Hepatic stellate cell (primary cell): ENCODE measurements at places on chromosomes 4 and X.

DNA sequence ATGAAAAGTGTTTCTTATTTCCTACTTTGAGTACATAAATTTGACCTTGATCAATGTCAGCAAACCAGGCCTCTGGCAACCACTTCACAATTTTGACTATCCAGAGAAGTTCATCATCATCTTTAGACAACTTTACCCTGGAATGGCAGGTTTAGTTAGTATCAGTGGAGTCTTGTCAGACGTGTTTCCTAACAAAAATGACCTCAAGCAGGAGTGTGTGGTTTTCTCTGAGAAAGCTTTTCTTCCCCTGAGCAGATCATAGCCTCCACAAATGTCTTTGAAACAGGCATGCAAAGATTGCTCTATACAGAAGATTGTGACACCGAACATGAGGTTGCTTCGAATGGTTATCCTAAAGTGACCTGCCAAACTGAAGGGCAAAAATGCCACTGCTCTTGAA is 642.3 kb downstream of the RPA4 start:
- DNase-seq: no peak

DNA sequence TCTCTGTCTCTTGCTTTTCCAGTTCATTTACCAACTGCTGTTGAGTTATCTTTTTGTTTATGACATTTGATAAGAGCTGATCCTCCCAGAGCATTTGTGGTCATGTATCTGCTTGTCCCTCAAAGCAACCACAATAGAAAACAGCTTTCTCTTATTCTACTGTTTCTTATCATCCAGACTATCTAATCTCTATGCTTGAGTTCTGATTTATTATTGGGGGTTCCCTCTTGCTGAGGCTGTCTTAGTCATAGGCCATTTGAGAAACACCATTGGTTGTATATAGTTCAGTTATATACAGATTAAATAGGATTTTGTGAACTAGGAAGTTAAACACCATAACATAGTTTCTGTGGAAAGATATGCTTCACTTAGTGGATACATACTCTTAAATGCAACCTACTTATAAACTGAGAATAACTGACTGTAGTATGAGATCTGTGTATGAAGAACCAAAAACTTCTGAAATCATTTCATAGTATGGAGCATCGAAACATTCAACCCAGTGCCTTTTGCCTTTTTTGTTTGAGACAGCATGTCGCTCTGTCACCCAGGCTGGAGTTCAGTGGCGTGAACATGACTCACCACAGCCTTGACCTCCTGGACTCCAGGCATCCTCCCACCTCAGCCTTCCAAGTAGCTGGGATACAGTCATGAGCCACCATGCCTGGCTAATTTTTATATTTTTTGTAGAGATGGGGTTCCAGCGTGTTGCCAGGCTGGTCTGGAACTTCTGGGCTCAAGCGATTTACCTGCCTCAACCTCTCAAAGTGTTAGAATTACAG is 75.8 kb downstream of the STIM2 start:
- no peak for DNase-seq

GRCh38 chr4:151226004-151226932 is 50.7 kb upstream of the PRSS48 start:
- peak; percentile 66 for DNase-seq

DNA sequence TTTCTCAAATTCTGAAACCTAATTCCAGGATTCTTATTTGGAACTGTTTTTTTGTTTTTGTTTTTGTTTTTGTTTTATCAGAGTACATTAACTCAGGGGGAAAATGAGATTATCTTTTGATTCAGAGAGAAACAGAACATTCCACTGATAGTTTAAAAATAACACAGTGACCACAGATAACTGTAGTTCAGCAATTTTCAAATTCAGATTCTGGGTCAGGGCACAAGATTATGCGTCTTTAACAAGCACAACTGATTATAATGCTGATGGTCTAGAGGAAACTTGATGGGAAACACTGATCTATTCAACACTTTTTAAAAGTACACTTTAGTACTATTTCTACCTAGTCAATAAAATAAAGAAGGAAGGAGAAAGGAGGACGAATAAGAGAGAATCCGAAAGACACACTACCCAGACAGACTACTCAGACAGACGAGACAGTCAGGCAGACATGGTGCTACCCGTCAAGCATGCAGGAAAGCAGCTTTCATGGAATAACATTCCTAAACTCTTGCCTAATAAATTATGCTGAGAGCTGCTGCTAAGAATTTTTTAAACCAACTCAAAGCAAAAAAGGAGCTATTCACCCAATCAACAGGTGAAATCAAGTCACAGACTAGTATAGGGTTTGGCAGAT is 59.0 kb downstream of the APBB2 start:
- DNase-seq: peak; percentile 68

DNA sequence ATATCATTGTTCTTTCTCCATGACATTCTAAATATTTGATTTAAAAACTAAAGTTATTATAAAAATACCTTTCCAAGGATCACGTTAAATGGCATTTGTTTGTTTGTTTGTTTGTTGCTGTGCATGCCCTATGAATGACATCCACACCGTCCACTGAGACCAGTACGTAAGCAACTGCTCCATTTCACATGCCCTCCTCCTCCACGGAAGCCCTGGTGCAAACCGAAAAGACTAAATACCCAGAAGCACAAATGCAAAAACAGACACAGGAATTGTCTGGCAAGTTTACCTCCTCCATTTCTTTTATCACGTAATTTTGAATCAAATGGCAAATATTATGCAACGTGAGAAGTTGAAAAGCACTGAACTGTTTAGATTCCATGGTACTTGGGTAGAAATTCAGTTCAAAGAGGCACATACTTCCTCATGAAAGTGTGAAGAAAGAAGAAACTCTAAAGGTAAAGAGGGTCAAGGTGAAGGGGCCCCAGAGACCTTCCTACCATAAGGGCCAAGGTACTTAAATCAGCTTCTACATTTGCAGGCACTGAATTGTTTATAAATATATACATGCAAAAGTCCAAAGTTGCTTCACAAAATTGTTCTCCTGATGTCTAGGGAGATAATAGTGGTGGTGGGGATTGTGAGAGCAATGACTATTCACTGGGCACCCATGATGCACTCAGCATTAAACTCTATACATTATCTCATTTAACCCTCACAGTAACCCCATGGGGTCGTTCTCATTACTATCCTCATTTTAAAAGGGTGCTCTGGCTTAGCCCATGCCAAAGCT is 23.4 kb downstream of the IRF2 start:
- DNase-seq: no peak

DNA sequence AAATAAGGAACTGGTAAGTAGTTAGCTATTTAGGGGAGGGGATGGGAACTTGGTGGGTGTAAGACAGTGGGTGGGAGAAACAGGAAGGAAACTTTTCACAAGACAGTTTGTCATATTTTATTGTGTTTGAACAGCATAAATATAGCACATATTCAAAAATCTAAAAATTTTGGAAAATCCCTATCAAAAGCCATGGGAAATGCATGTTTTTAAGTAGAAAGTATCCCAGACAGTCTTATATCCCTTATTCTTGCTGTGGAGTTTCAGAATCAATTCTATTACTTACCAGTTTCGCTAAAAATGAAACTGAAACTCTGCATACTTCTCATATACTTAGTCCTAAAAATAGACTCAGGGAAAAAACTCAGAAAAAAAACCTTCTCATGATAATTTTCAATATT is 22.3 kb upstream of the RASGEF1B start:
- DNase-seq: no peak

GRCh38 chr4:113637363-113637762 is 124.2 kb downstream of the CAMK2D start:
- DNase-seq: no peak

- no peak for DNase-seq
Observed at GRCh38 chr4:121875652-121876051, 5.4 kb upstream of the BBS7 start.

- DNase-seq: peak; percentile 15
Observed at GRCh38 chrX:134764202-134764785, 106.0 kb upstream of the PLAC1 start.

GRCh38 chr4:165656829-165657490 is 216.1 kb upstream of the TLL1 start:
- DNase-seq: no peak

- DNase-seq: peak; percentile 44
Observed at GRCh38 chrX:69503782-69504625, at the start of gene NALF2. NALF2 (plus strand) TSS chrX:69504326; CDS start chrX:69505283, 957 bp downstream.

DNA sequence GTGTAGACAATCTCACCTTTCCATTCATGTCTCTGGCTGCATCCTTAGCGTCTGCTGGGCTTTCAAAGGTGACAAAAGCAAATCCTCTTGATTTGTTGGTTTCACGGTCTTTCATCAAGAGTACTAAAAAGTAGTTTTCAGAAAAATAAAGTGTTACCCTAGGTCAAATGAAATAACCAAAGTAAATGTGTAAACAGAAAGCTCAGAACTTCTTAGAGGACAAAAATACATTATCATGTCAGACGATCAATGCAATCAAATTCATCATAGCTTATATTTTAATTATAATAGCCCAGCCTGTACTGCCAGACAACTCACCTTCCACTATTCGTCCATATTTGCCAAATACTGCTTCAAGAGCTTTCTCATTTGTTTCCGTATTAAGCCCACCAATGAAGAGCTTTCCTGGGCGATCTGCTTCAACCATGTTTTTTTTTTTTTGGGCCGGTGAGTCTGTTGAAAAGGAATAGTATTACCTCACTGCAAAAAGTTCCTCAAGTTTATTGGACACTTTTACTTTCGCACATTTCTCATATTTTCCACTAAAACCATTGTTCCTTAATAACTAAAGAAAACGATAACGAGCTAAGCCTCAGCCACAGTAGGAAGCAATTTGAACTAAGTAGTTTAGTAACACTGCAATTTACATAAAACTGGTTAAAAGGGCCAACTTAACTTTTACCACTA is 1.4 kb downstream of the RBMX start:
- no peak for DNase-seq

DNA sequence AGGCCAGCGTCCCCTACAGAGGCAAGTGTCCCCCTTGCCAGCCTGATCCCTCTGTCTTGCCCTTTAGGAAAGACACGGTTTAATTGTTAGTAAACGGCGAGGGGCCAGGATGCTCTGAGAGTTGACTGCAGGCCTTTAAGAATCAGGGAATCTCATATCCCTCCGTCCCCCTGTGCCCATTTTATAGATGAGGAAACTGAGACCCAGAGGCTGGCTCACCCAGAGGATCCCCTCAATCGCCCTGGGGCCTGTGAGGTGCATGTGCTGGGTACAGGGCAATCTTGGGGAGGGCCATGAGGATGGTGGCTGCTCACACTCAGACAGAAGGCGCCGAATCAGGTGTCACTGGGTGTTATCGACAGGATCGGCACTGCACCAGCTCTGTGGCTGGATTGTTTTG is 575 bp downstream of the ZNF185 start:
- no peak for DNase-seq

DNA sequence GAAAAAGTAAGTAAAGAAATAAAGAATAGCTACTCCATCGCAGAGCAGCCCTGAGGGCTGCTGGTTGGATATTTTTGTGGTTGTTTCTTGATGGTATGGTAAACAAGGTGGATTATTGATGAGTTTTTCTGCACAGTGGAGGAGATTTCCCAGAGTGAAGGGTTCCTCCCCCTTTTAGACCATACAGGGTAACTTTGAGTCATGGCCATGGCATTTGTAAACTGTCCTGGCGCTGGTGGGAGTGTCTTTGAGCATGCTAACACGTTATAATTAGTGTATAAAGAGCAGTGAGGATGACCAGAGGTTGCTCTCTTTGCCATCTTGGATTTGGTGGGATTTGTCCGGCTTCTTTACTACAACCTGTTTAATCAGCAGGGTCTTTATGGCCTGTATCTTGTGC is 128.2 kb downstream of the ASMT start:
- no peak for DNase-seq

DNA sequence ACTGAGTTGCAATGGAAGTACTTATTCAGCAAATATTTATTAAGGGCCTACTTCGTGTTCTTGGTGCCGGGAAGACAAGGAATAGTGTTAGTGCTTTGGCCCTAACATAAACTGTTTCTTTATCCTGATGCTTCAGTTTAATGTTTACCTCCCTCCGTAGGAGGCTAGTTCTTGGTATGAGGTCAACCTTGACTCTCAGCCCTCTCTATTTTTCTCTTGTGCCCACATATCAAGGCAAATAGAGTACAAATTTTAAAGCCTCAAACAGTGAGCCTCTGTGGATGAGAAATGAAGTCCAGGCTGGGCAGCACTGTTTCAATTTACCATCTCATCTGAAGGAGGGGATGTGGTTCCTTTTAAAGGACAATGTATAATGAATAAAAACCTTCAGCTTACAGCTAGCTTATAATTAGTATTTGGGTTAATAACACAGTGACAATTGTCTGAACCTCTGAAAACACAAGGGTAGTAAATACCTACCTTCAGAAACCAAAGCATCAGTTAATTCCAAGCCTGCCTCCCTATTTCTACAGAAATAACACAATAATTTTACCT is 68.5 kb downstream of the SH3RF1 start:
- no peak for DNase-seq

- DNase-seq: no peak
Observed at GRCh38 chr4:27318740-27319139, 458.1 kb downstream of the STIM2 start.

GRCh38 chrX:132480581-132481203 is 8.1 kb downstream of the MBNL3 start:
- peak; percentile 4 for DNase-seq

- DNase-seq: no peak
Observed at GRCh38 chrX:135168486-135168885, 2.7 kb downstream of the CT55 start.

- DNase-seq: no peak
Observed at GRCh38 chr4:104025251-104025650, 305.5 kb upstream of the TACR3 start.

DNA sequence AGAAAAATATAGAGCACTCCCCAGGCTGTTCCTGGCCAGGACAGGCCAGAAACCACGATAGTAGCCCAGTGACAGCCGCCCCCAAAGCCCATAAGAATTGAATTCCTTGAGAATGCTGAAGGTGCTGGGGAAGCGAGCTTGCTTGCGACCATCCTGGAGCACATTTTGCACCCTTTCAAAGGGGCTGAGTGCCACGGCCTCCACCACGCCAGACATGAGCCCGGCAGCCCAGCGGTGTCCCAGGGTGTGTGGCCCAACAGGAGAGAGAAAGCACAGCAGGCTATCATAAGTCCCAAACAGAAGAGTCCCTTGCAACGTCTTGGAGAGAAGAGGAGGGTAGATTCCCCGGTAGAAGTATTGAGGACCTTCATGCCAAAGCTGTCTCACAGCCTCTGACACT is 7.6 kb upstream of the ZCCHC18 start:
- DNase-seq: no peak

DNA sequence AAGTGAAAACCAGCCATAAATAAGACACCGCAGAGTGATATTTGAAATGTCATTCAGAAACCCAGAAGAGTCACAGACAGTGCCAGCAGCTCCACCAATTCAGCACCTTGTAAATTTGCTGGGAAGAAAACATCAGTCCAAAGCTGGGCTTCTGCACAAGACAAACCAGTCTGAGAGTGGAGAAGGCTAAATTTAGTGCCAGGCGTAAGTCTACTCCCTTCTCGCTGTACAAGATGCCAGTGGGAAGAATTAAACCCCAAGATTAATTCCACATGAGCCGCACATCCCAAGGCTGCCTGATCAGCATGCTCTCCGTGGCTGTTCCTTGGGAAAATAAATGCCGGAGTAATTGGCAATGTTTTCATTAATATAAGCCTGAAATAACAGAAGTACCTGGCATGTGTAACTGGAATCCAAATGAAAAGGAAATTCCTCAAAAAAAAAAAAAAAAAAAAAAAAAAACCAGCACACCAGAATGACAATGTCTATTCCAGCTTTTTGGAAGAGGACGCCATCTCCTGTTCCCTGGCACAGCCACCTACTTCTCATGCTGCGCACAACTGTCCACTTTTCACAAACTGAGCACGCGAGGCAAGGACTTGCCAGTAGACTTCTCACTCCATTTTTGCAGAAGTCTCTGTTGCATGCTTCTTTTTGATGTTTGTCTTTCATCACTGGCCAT is 95.5 kb downstream of the NSUN7 start:
- DNase-seq: no peak
